ENCODE measurements at places on chromosomes 7 and 10.

DNA sequence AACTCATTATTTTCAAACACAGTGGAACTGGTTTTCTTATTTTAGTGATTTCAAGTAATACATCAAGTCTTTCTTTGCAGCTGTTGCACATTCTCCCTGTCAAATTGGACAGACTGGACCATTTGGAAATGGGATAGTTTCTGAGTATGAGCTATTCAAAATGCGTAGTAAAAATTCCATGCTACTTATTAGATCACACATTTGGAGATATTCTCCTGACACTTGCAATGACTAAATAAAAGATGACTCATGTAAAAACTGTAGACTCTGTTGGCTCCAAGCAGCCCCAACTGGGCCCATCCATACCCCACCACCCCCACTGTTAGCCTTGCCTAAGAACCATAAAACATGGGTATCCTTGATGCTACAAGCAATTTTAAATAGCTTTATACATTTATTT is 25.9 kb upstream of the BICC1 start:
- H3K27ac ChIP-seq = no peak overlapping the region
- H3K36me3 ChIP-seq = no peaks in the 10 kb centered on the region
- no peak overlapping the region for H3K4me3 ChIP-seq
- H3K27me3 ChIP-seq = no peaks in the 10 kb centered on the region
- H3K4me1 ChIP-seq = no peaks in the 10 kb centered on the region

- H3K4me3 ChIP-seq = peak overlapping the region; percentile 97
- no peak for DNase-seq
- peaks cover 23% of the 10 kb centered on the region for H3K36me3 ChIP-seq
- H3K27me3 ChIP-seq = no peaks in the 10 kb centered on the region
- H3K4me1 ChIP-seq = peaks cover 43% of the 10 kb centered on the region
- H3K27ac ChIP-seq = peak overlapping the region; percentile 96
These were observed 1.3 kb downstream of the LSM8 start for GRCh38 chr7:118185163-118185860.

DNA sequence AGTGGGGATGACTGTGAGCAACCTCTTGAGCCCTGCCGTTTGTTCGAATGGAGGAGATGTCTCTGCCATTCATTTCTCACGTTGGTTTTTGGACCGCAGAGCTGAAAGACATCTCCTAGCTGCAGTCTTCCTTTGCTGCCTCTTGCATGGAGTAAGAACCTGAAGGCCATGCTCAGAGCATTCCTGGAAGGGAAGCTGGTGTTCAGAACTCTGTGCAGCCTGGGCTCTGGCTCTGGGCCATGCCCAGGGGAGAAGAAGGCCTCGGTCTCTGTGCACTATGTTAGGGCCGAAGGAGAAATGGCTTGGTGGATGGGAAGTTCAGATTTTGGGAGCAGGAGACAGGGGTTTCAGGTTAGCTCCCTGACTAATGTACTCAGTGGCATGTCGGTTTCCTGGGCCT is 22.9 kb downstream of the SFTPD start:
- no peaks in the 10 kb centered on the region for H3K27me3 ChIP-seq
- no peaks in the 10 kb centered on the region for H3K4me1 ChIP-seq
- no peak overlapping the region for H3K27ac ChIP-seq
- H3K4me3 ChIP-seq = no peak overlapping the region

DNA sequence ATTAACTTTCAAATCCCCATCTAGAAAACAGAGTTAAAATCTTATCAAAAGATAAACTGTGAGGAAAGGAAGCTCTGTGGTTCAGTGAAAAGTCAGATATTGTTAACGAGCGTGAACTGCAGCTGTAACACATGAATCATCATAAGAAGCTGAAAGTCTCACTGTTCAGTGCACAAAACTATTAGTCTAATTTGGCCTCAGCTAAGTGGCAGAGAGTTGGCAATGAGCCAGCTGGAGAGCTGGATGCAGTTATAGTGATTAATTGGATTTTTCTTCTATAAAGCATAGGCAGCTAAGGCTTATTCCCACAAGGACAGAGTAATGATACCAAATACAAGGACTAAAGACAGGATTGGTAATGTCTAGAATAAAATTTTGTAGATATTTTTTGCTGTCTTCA is 101.1 kb upstream of the ABCB5 start:
- H3K36me3 ChIP-seq = no peaks in the 10 kb centered on the region
- no peak for DNase-seq
- no peak overlapping the region for H3K27ac ChIP-seq

GRCh38 chr10:69464401-69464800 is 13.1 kb downstream of the TSPAN15 start:
- no peaks in the 10 kb centered on the region for H3K36me3 ChIP-seq
- no peak overlapping the region for H3K27ac ChIP-seq
- H3K27me3 ChIP-seq = no peaks in the 10 kb centered on the region
- no peak overlapping the region for H3K4me3 ChIP-seq

DNA sequence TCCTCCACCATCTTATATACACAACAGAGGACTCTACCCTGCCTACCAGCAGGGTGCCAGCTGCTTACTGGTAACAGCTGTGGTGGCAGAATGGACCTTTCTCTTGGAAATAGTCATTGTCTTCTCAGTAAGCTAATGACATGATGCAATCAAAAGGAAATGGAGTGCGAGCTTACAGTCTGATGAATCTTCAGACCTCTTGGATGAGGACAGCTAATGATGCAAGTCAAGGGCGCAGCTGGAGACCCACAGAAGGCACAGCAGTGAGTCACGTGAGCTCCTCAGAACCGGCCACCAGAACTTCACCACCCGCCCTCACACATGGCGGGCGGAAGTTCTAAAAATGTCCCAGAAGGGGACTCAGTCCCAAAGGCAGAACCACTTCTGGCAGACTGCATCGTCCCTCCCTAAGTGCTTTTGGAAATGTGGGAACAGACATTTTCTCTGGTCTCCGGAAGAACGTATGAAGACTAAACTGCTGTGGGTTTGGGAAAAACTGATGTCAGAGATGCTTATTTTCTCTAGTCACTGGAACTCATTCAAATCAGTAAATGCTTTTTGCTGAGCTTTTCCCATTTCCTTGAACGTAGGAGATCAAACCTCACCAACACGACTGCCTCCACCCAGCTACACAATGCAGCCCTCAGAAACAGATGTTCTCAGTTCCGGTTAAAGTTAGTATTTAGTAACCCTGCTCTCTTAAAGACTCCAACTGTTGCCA is 96.4 kb downstream of the FAS start:
- H3K27ac ChIP-seq = no peak overlapping the region
- H3K4me3 ChIP-seq = peak overlapping the region; percentile 31
- H3K4me1 ChIP-seq = peaks cover 16% of the 10 kb centered on the region
- H3K27me3 ChIP-seq = no peaks in the 10 kb centered on the region
- no peak for DNase-seq

DNA sequence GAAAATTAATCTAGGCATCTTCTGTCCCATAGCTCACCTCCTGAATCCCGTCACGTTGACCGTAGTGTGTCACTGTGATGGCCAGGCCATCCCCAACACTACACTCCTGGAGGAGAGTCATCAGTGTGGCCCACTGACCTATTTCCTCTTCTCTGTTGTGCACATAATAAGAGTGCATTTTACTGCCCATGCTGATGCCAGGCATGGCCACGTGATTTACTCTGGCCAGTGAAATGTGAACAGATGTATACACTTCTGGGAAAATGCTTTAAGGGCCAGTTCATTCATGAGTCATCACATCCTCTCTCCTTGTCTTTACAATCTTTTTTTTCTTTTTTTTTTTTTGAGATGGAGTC is 101.9 kb upstream of the PIP4K2A start:
- H3K36me3 ChIP-seq = no peaks in the 10 kb centered on the region
- no peak for DNase-seq
- peaks cover 2% of the 10 kb centered on the region for H3K27me3 ChIP-seq
- H3K4me3 ChIP-seq = no peak overlapping the region

- no peaks in the 10 kb centered on the region for H3K4me1 ChIP-seq
These were observed 9.5 kb upstream of the ASB4 start for GRCh38 chr7:95476072-95476847.

DNA sequence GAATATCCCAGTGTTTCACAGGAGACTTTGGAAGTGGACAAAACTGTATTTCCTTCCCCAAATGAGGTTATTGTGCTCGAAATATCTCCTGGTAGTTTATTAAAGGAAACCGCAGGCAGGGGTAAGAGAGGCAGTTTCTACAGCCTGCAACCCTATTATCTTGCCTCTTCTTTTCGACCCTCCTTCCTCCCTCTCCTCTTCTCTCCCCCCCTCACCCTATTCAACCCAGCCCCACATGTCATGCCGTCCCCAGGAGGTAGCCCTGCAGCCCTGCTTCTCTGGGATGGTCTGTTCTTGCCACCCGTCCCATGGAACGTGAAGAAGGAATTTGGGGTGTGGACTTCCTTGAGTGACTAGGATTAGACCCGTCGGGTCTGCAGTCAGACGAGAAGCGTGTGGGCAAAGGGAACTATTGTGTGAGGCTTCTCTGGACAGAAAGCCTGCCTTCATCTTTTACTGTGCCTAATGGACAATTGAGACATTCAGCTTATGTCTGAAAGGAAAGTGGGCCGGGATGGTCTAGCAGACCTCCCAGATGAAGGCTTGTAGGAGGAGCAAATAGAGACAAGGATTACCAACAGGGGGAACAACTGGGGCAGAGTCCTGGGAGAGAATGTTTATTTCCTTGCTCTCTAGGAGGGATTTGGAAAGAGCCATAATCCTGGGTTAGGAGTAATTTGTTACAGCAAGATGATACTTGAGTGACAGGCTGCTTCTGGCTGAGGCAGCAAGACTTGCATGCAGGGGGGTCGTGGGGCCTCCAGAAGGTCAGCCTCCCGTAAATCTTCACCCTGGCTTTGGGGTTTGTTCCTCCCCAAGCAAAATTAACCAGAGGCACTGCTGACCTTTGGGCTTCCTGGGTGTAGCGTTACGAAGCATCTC is 77.8 kb downstream of the TCF7L2 start:
- H3K4me1 ChIP-seq = no peaks in the 10 kb centered on the region
- no peak for DNase-seq
- H3K27me3 ChIP-seq = peaks cover 2% of the 10 kb centered on the region
- H3K27ac ChIP-seq = no peak overlapping the region
- no peak overlapping the region for H3K4me3 ChIP-seq
- no peaks in the 10 kb centered on the region for H3K36me3 ChIP-seq

DNA sequence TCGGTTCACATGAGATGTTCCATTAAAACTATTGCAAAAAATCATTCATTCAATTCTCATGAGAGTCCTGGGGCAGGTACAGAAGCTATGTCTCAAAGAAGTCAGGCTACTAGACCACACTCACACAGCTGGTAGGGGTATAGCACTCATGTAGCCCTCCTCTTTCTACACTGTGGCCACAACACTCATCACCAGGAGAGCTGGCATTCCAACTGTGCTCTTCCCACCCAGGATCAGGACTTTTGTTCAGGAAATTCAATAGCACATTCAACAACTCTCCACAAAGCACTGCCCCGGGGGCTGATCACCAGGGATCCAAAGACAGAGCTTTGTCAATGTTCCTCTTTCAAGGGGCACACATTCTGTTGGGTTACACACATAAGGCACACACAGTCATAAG is 31.0 kb upstream of the C10orf90 start:
- DNase-seq = no peak
- H3K27ac ChIP-seq = no peak overlapping the region
- H3K27me3 ChIP-seq = no peaks in the 10 kb centered on the region
- no peaks in the 10 kb centered on the region for H3K4me1 ChIP-seq

DNA sequence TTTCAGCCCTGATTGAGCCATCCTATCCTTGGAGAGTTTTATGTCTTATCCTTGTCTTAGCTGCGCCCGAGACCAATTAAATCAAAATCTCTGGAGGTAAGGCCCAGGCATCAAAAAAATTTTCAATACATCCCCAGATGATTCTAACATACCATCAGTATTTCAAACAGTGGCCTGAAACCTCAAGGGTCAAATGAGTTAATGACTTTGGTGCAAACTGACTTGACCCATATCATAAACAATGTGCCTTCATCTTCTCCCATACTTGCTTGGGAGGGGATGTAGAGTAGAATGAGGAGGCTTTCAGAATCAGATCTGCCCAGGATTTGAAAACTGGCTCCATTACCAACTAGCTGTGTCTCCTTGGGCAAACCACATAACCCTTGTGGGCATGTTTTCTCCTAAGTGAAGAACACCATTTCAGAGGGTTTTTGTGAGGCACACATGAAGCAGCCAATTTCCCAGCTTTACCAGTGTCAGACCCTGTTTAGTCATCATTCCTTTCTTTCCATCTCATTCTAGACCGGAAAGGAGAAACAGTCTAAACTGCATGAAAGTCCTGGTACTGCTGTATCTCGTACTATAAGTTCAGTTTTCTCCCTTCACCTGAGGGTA is 35.7 kb upstream of the ATXN7L1 start:
- no peaks in the 10 kb centered on the region for H3K27me3 ChIP-seq
- no peaks in the 10 kb centered on the region for H3K4me1 ChIP-seq
- H3K27ac ChIP-seq = no peak overlapping the region
- H3K36me3 ChIP-seq = peaks cover 49% of the 10 kb centered on the region
- DNase-seq = no peak
- H3K4me3 ChIP-seq = no peak overlapping the region

DNA sequence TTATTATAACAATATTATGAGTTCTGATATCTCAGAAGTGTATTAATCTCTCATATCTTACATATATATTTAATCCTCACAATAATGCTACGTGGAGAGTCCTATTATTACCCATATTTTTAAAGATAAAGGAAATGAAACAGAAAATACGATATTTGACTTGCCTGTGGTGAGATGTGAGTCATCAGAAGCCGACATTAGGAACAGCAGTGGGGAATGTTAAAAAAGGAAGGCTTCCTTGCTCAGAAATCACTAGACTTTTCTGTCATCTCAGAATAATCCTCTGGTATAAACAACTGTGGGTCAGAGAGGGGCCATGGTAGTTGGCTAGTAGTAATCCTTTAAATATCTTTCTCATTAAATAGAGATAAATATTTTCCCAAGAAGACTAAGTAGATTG is 402.3 kb upstream of the PCDH15 start:
- no peak overlapping the region for H3K27ac ChIP-seq
- H3K27me3 ChIP-seq = no peaks in the 10 kb centered on the region
- H3K4me1 ChIP-seq = no peaks in the 10 kb centered on the region
